Esophagus squamous epithelium (tissue), 5 donors: ENCODE measurements at places on chromosomes 2 and 18.

DNA sequence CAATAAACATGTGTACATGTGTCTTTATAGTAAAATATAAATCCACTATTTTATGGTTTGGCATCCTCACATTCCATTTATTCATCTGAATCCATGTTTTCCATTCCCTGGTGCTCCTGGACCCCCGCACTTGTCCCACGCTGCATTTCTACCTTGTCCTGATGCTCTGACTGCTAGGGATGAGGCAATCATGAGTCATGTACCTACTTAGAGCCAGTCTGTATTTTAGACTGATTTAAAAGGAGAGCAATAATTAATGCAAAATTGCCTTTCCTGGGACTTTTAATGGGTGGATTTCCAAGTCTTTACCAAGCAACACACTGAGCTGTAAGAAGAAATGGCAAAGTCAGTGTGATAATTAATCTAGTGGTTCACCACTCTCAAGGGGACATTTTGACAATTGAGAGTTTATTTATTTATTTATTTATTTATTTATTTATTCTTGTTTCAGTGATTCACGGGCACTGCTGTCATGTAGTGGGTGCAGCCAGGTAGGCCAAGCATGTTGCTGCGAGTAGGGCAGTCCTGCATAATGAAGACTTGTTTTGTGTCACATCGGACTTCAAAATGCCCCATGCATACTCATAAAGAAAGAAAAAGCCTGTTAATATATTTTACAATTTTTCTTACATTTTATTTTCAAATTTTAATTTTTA lies 419.3 kb upstream of the VWC2L start:
- no peak for DNase-seq

- DNase-seq, result no peak
Measured at GRCh38 chr2:109256921-109257320, 127.9 kb downstream of the SH3RF3 start.

DNA sequence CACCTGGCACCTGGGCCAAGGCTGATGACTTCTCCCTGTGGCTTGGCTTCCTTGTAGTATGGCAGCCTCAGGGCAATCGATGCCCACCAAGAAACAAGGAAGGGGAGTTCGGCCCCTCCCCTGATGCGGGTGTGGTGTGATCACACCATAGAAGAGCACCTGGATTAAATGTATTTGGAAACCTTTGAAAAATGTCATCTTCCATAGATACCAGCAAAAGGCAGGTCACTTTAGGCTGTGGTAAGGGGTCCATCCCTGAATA lies 198.2 kb downstream of the CYP26B1 start:
- DNase-seq, result no peak

DNA sequence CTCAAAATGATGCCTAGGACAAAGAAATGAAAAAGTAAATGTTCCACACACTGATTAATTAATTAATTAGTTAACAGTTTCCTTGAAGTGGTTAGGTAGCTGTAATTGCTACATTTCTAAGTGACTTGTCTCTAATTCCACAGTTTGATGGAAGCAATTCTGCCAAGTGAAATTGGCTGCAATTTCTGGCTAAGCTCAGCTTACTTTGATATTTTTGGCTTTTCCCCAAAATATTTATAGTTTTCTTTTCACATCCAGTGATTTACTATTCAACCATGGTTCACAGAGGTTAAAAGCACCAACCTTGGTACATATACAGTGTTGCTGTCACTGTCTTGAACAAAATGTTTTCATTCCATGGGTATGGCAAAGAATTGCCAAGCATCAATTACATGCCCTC lies 459.5 kb upstream of the CDH20 start:
- DNase-seq, result no peak

GRCh38 chr2:120939595-120940318 lies 204.1 kb downstream of the GLI2 start:
- no peak for DNase-seq

DNA sequence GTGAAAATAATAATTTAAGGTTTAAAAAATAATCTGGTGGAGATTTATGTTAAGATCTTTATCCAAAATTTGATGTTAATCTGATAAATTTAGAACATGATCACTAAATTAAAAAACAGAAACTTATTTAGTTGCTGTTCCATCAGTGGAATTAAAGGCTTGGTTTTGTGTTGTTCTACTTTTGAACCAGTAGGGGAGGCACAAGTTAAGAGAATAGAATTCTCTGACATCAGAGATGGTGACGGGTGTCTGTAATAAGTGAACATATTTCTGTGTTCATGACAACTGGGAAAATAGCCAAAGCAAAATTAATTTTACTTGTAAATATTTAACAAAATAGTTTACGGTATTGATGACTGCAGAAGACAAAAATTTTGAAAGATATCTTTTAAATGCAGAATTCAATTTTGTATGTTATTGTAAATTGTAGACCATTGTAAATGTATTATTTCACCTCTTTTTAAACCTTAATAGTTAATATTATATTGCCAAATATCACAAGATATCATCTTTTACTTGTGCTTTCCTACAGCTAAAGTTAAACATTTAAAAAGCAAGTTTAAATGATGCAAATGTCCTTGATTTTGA lies 106.0 kb downstream of the UBR3 start:
- DNase-seq, result no peak

DNA sequence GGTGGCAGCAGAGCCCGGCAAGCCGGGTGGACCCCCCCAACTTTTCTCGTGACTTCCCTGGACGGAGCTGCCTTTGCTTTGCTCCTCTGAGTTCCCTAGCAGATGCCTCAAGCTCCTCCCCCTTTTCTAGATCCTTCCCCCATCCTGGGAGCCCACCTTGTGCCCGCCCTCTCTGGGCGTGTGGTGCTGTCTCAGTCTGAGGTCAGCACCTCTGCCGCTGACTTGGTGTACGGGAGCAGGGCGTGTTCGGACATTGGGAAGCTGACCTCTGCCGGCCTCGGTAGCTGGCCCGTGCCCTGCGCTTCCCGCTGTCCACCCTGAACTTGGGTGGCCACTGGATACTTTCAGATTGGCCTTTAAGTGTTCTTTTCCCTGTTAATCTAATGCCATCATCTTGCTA lies 19.6 kb upstream of the ESPNL start:
- no peak for DNase-seq

GRCh38 chr2:65700720-65701119 lies 268.3 kb upstream of the SPRED2 start:
- no peak for DNase-seq

DNA sequence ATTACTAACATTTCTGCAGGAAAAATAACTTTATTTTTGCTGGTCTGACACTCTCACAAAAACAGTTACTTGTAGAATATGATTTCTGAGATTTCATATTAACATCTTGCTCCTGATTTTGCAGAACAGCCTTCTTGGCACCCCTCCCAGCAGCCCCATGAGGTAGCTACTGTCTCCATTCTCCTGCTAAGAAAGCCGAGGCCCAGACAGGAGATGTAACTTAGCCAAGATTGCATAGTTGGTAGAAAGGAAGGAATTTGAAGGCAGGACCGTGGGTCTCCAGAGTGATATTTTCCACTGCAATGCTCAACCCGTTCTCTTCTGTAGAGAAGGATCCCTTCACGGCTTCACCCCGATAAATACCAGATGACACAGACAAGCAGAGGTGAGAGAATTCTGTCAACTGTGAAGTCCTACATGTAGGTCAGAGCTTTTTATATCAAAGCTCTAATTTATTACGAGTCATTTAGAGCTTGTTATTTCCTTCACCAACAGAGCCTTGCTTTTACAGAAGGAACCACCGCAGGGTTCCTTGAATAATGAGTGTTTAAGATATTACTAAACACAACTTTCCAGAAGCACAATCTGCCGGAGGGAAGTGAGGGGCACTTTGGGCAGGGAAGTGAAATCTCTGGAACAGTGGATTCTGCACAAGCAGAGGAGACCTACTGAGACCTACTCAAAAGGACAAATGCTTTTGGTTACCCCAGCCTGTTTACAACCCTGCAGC lies 48.0 kb upstream of the MYCN start:
- DNase-seq, result no peak

GRCh38 chr2:100650151-100650550 lies 87.4 kb downstream of the PDCL3 start:
- no peak for DNase-seq

- DNase-seq, result no peak
Measured at GRCh38 chr2:209977386-209978239, 24.8 kb upstream of the RPE start.

DNA sequence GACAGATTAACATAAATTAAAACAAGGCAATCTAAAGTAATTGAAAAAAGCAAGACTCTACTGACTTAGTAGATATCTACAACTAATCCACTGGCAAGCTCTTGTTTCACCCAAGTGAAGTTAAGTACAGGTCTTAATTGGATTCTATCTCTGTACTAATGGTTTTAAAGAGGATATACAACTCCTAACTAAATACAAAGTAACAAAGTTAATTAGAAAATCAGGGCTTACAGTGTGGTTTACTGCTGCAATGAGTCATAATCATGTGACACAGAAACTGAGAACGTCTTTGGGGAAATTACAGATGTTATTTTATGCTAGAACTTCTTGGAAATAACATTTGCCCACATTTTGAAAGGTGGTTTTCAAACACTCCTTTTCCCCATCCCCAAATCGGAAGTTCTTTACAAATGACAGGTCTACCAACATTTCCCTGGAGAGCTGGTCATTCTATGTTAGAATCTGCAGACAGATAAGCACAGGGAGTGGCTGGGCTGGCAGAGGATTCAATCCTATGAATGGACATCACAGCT lies 245.3 kb downstream of the STK39 start:
- DNase-seq, result no peak

DNA sequence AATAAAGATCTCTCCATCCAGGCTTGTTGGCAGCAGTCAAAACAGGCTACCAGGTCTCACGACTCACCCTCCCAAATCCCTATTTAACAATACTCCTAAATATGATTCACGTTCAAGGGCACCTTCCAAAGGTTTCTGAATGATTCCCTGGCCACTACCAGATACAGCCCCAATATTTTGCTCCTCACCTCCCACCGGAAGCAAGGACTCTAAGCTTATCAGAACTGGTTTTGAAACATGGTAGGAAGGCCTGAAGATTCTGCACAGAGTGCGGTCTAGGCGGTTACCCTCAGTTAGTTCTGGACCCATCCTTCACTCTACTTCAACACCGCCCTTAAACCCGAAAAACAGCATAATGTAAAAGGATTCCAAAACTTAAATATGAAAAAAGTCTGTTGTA lies 5.2 kb downstream of the PPP4R1 start:
- no peak for DNase-seq

DNA sequence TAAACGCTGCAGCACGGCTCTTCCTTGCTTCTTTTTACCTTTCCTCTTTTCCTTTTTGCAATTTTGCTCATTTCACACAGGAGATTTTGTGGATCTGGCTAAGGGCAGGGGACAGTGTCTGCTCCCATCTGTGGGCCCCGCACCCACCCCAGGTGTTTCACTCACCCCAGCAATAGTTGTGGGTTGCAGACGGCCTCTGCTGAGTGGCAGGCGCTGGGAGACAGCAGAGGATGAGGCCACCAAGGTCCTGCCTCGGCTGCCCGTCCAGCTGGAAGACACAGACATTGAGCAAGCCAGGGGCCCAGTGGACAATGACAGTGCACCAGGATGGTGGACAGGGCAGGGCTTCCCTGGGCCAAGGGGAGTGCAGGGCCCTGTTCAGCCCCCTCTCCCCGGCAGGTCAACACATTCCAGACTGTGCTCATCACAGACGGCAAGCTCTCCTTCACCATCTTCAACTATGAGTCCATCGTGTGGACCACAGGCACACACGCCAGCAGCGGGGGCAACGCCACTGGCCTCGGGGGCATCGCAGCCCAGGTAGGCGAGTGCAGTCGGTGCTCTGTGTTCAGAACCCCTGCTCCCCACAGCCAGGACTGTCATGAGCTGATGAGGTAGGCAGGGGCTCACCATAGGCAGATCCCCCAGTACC lies 35.0 kb downstream of the SNED1 start:
- no peak for DNase-seq

- DNase-seq, result no peak
Measured at GRCh38 chr2:75146606-75147332, 52.6 kb downstream of the TACR1 start.

DNA sequence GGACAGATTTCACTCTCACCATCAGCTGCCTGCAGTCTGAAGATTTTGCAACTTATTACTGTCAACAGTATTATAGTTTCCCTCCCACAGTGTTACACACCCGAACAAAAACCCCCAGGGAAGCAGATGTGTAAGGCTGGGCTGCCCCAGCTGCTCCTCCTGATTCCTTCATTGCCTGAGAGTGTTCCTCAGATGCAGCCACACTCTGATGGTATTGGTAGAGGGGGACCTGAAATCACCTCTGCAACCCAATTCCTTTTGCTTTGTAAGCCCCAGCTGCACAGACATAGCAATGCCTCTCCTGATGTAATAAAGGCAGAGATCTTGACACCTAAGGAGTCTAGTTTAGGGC lies 1529.8 kb downstream of the RPIA start:
- DNase-seq, result no peak

GRCh38 chr2:170017860-170018532 lies 160.0 kb upstream of the MYO3B start:
- DNase-seq, result no peak

DNA sequence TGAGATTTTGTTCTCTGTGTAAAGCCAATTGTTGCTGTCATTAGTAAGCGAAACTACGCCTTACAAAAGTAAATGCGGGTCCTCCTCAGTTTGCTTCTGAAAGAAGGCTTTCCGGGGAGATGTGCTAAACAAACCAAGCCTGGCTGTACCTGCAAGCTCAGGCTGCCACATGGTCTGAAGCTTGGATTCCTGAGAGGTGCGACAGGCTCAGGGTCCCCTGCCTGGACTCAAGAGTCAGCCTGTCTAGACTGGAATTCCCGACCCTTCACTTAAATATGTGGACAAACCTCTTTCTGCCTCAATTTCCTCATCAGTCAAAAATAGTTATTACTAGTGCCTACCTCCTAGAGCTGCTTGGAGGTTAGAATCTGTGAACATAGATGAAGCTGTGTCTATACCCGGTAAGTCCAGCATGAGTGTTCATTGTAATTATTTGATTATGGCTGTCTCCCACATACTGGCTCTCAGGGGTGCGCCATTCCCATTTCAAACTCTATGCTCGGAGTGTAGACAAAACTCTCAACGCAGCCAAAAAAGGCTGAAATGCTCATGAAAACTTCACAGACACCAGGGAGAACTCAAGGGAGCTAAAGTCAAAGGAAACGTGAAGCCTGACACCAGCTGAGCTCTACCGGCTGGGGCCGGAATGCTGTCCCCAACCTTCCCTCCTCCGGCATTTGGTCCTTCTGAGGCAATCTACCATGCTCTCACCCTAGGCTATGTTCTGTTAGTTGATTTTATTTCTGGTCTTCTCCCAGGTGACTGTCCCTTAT lies 31.4 kb downstream of the SOWAHC start:
- no peak for DNase-seq

DNA sequence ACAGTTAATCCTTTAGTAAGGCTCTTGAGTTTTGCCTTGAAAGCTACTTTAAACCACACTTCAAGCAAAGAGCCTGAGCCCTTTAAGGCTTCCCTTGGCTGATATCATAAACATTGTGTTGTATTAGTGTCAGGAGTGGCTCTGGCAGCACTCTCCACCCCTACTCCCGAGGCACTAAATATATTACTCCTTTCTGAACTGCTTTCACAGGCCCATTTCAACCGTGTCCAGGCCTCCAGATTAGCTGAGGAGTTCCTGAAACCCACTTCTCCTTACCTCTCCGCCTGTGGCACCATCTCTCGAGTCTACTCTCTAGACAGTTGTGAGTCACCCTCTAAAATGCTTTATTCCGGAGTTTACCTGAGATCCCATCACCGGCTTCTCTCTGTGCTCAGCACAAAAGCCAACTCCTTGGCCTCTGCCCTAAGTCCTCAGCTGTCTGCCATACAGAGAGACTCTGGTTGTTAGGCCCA lies 14.4 kb upstream of the STON1 start:
- DNase-seq, result no peak

GRCh38 chr2:217223222-217223930 lies 363.5 kb upstream of the TNP1 start:
- no peak for DNase-seq
